Activated T-cell treated with anti-CD3 and anti-CD28 coated beads for 4 hours (primary cell): ENCODE measurements at places on chromosomes 5 and 9.

- no peak for DNase-seq
These were observed 67.0 kb upstream of the KLF9 start for GRCh38 chr9:70481471-70481870.

DNA sequence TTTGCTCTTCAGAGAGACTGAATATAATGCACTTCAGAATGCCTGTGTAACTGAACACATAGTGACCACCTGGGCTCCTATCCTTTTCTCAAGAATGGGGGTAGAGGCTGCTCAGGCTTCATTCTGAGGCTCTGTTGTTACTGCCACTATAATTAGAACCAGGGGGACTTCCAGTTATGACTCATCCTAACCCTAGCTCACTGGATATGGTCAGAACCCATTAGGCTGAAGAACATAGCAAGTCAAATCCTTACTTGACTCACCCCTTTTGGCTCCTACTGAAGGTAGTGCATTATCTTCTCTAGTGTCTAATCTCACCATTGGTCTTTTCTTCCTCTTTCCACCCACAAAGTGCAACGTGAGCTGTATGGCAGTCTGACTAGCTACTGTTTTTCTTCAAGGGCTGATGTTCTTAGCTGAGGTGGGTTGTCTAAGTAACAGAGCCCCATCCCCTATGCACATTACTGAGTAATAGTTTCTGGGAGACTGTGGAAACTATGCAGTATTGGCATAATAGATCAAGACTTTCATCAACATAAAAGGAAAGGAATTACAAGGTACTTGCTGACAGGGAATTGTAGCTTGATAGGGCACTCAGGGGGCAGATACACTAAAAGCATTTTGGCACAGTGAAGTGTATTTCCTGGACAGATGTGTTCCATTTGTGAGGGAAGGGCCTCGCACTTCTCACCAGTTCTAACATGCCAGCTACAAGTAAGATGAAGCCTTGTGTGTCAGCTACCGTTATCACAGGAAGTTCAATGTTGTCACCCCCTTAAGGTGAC is 431.0 kb upstream of the MEF2C start:
- no peak for DNase-seq

GRCh38 chr9:78671785-78672184 is 374.9 kb downstream of the PSAT1 start:
- no peak for DNase-seq

- DNase-seq: no peak
These were observed 308.6 kb upstream of the RPS23 start for GRCh38 chr5:82586661-82587310.

GRCh38 chr5:140399979-140400729 is 1.5 kb upstream of the ANKHD1 start:
- no peak for DNase-seq

DNA sequence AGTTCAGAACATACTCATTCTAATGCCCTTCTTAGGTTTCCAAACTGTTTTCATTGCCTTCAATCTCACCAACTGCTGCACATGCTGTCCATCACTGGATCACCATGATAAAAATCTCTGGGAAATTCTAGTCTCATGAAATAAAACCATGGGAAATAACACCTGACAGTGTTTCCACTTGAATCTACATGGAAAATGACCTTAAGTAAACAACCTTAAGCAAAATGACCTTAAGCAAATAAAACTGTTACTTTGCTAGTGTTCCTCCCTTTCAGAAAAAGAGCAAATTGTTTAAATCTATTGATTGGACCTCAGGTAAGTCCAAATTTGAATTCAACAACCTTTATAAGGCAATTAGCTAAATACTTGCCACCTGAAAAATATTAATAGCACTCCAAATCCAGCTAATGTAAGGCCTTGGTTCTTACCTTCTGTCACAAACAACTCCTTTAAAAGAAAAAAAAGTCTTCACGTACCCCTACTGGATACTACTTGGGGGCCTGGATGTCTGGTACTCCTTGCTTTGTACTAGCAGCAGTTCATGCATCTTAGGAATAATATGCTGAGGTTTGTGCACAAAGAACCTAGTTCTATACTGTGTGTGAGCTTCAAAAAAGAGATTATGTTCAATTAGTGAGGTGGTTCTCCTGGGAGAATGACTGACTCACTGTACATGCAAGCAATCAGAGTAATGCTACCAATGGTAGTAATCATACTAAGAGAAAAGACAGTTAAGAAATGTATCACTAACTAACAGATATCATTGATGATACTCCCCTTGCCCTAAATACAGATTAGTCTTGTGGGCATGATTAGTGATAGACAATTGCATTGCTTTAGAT is 630.4 kb downstream of the PSAT1 start:
- DNase-seq: no peak

- DNase-seq: no peak
These were observed 140.2 kb downstream of the NFIB start for GRCh38 chr9:14173713-14174112.

GRCh38 chr9:4196886-4197285 is 103.0 kb downstream of the GLIS3 start:
- DNase-seq: no peak
